ENCODE measurements at places on chromosomes 11 and 22. TPM values are rescaled to one million over a fixed set of nuclear protein-coding genes. Genes with fewer than 3 reads are reported as not detected.
A peak's percentile ranks its signal among the peaks of the same experiment; 100 is the strongest.

TOM1 gene
- total RNA-seq, result 68.0 TPM

POTEH gene
- total RNA-seq, result not detected

LRRC74B gene
- not detected for total RNA-seq

DNA sequence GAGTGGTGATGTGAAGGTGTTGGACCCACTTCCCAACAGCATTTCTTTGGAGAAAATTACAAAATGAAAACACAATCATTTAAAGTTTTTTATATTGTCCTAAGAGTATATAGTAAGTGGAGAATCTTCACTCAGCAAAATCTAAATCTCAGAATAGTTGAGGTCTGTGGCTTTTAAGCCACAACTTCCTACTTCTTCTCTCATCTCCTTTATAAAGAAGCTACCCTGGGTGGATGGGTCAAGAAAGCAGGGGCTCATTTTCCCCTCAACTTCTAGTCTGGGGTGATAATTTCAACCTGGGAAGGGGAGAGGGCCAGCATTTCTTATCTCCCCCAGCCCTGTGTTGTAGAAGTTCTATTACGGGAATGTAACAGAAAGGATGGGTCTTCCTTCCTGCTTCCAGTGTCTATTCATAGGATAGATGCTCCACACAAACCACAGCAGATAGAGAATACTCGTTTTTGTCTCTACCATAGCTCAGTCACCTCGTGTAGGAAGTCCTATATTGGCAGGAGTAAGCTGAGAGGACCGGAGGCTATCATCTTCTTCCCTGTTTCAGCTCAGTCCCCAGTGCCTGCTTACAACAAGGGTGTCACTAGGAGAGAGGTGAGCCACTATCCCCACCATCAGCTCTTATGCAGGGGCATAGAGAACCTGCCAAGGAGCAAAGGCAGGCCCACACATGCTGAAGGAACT, 341.5 kb downstream of the CASP12 start:
- no peak for DNase-seq

DNA sequence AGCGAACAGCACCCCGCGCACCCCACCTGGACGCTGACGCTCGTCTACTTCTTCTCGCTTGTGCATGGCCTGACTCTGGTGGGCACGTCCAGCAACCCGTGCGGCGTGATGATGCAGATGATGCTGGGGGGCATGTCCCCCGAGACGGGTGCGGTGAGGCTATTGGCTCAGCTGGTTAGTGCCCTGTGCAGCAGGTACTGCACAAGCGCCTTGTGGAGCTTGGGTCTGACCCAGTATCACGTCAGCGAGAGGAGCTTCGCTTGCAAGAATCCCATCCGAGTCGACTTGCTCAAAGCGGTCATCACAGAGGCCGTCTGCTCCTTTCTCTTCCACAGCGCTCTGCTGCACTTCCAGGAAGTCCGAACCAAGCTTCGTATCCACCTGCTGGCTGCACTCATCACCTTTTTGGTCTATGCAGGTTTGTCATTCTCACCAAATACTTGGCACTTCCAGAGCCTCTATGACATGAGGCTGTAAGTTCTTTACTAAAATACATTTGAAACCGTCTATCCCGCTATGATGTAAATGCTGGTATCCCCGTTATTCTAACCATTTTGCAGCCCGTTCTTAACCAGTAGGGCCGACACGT, 535 bp downstream of the AQP11 start:
- peak; percentile 19 for DNase-seq

Measured in left ventricle myocardium inferior (tissue), 1 donor.